ENCODE measurements at places on chromosomes 7 and 10. TPM values are rescaled to one million over a fixed set of nuclear protein-coding genes. Genes with fewer than 3 reads are reported as not detected.

KIAA1549 gene
- total RNA-seq: 1.7 TPM

GRCh38 chr10:123009105-123009820, 457 bp downstream of the ACADSB start:
- H3K4me1 ChIP-seq: peaks cover 31% of the 10 kb centered on the region
- peak; percentile 13 for DNase-seq
- peak overlapping the region; percentile 94 for H3K27ac ChIP-seq
- H3K36me3 ChIP-seq: peaks cover 23% of the 10 kb centered on the region
- H3K4me3 ChIP-seq: peak overlapping the region; percentile 95
- H3K27me3 ChIP-seq: no peaks in the 10 kb centered on the region

DNA sequence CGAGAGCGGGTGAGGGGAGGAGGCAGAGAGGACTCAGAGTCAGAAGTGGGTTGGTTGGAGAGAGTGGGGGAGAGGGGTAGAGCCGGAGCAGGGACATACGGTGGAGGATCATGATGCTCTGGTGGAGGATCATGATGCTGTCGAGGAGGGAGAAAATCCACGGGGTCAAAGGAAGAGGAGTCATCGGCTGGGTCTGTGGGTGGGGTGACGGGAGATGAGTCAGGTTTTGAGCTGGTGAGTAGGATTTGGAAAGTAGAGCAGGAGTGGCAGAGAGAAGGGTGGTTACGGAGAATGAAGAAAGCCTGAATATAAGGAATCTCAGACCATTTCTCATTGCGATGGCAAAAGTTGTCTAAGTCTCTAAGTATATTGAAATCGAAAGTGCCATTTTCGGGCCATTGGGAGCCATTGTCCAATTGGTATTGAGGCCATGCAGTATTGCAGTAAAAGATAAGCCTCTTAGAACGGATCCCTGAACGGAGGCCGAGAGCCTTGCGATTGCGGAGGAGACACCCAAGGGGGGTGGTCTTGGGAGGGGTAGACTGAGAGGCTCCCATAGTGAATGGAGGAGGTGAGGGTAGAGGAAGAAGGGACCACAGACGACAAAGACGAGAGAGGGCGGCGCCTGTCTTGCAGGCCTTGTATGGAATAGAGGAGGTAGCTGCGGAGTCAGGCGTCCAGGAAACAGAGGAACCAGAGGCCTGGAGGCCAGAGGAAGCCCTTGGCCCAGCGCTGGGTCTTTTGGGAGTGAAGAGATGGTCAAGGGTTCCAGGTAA, 23.8 kb downstream of the SCIN start:
- H3K36me3 ChIP-seq: no peaks in the 10 kb centered on the region
- DNase-seq: no peak
- no peaks in the 10 kb centered on the region for H3K27me3 ChIP-seq

DNA sequence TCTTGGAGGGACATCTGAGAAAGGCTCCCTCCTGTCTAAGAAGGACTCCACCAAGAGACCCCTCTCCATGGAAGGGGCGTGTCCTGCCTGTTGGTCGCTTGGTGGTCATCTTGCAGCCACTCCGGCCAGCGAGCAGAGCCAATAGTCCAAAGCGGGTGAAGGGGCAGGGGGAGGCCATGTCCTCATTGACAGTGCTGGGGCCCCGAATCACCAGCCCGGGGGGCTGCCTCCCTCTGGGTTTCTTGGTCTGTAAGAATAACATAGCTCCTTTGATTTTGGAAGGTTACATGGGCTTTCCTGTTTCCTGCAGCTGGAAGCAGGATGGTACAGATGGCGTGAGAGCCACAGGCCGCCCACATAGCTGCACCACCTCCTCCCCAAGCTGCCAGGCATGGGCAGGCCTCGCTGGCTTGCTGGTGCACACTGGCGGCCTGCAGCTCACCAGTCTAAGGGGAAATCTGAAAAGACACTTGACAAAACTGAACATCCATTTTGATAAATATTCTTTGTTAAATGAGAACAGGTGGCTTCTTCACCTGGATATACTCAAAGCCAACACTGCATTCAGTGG, 105.8 kb downstream of the ARHGAP22 start:
- no peak overlapping the region for H3K27ac ChIP-seq
- H3K27me3 ChIP-seq: peaks cover 16% of the 10 kb centered on the region
- no peak overlapping the region for H3K4me3 ChIP-seq
- DNase-seq: no peak
- peaks cover 10% of the 10 kb centered on the region for H3K4me1 ChIP-seq
- no peaks in the 10 kb centered on the region for H3K36me3 ChIP-seq

GRCh38 chr10:52443419-52444388, 129.6 kb downstream of the DKK1 start:
- no peaks in the 10 kb centered on the region for H3K4me1 ChIP-seq
- no peak for DNase-seq
- H3K27me3 ChIP-seq: no peaks in the 10 kb centered on the region
- no peaks in the 10 kb centered on the region for H3K36me3 ChIP-seq
- H3K27ac ChIP-seq: no peak overlapping the region
- no peak overlapping the region for H3K4me3 ChIP-seq
